ENCODE measurements at places on chromosomes 7 and 10. TPM values are rescaled to one million over a fixed set of nuclear protein-coding genes. Genes with fewer than 3 reads are reported as not detected.
A peak's percentile ranks its signal among the peaks of the same experiment; 100 is the strongest.

- DNase-seq, result no peak
- H3K4me3 ChIP-seq, result peak overlapping the region; percentile 38
- no peak overlapping the region for H3K27ac ChIP-seq
- no peaks in the 10 kb centered on the region for H3K4me1 ChIP-seq
Observed at GRCh38 chr10:17836942-17837341, 27.8 kb downstream of the MRC1 start.

GRCh38 chr7:27948861-27949260, 208.9 kb downstream of the TAX1BP1 start:
- H3K4me3 ChIP-seq, result no peak overlapping the region
- H3K27ac ChIP-seq, result no peak overlapping the region
- DNase-seq, result no peak
- peaks cover 3% of the 10 kb centered on the region for H3K4me1 ChIP-seq
- H3K27me3 ChIP-seq, result no peaks in the 10 kb centered on the region

FXYD4 gene
- not detected for total RNA-seq

DNA sequence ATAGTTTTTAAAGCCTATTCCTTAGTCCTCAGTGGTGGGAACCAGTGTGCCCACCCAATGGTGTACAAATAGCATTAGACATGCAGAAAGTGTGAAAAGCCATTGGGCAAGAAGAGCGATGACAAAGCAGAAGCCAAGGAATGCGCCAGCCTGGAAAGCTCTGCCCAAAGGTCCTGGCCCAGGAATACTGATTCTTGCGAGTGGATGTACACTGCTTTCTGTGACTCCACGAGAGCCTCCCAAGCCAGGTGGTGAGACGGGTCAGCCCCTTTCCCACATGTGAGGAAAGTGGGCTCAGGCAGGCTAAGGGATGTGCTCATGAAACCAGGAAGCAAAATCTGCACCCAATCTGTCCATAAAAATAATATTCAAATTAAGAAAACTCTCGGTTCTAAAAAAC, 106.6 kb downstream of the ADCY1 start:
- no peaks in the 10 kb centered on the region for H3K36me3 ChIP-seq
- no peaks in the 10 kb centered on the region for H3K27me3 ChIP-seq
- no peak overlapping the region for H3K4me3 ChIP-seq

TSPAN33 gene
- total RNA-seq, result 6.3 TPM

GRCh38 chr10:129787557-129787956, 176.5 kb downstream of the EBF3 start:
- no peaks in the 10 kb centered on the region for H3K27me3 ChIP-seq
- DNase-seq, result no peak
- no peaks in the 10 kb centered on the region for H3K36me3 ChIP-seq
- no peak overlapping the region for H3K27ac ChIP-seq

EBLN1 gene
- total RNA-seq, result not detected

CACNA2D1 gene
- 44.4 TPM for total RNA-seq

OR9A2 gene
- total RNA-seq, result not detected

DNA sequence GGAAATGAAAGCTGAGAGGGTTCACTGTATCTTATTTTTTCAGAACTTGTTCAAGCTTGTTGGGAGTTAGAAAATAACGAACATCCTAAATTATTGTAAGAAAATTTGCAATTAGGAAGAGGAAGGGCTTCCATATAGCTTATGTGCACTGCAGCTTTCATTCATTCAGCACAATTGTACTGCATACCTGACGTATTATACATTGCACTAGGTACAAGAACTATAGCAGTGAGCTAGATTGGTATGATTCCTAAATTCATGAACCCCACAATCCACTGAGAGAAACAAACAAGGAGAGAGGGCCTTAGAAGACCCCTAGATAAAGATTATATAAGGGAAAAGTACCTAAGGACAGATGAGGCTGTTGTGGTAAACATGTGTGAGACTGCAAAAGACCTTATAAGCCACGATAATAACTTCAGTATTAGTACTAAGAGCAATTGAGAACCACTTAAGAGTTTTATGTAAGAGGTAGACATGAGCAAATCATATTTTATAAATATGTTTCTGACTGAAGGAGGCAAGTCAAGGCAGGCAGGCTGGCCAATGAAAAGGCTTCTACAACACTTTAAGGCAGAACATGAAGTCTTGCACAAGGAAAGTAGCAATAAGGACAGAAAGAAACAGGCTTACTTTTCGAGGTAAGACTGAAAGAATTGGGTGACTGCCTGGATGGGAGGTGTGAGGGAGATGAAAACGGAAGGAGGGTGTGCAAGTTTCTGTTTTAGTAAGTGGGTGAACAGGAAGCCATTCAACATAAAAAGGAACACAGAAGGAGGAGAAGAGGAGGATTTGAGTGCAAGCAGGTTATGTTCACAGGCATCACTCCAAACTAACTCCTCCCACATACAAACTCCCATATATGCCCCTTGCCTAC, 77.9 kb upstream of the LRRN3 start:
- no peak overlapping the region for H3K27ac ChIP-seq
- H3K4me3 ChIP-seq, result no peak overlapping the region
- H3K4me1 ChIP-seq, result peaks cover 4% of the 10 kb centered on the region
- no peaks in the 10 kb centered on the region for H3K36me3 ChIP-seq
- no peak for DNase-seq

DNA sequence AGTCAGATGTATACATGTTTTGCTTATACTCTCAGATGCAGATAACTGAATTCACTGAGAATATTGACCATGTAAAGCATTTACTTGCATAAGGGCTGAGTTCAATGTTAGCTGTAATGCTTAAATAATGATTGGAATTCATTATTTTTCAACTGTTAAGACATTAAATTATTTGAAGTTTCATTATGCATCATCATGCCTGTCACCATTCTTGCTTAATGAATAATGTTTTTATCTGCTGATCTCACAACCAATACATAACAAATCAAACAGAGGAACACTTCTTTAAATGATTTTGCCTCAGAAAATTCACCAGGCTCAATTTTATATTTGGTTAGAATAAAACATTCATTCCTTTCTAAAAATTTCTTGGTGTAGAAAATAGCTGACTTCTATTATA, 233.4 kb downstream of the GPR37 start:
- no peaks in the 10 kb centered on the region for H3K36me3 ChIP-seq
- H3K4me1 ChIP-seq, result no peaks in the 10 kb centered on the region

DNA sequence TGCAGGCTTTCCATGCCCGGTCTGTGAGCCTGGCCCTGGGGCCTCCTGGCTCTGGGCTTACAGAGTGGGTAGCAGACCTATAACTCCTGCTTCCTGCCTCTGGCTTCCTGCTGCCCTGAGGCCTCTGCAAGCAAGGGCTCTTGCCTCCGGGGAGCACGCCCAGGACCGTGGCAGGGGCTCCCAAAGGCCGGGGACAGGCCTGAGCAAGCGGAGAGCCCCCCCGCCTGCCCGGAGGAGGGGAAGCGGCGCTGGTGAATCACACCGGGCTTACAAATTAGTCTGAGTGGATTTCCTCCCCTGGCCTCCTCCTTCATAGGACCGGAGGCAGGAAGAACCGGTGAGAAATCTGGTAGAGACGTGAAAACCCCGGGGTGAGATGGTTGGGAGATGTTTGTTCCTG, 1.5 kb upstream of the MYL10 start:
- H3K4me1 ChIP-seq, result no peaks in the 10 kb centered on the region
- H3K27ac ChIP-seq, result no peak overlapping the region
- no peak overlapping the region for H3K4me3 ChIP-seq
- no peaks in the 10 kb centered on the region for H3K36me3 ChIP-seq
- DNase-seq, result no peak

DNA sequence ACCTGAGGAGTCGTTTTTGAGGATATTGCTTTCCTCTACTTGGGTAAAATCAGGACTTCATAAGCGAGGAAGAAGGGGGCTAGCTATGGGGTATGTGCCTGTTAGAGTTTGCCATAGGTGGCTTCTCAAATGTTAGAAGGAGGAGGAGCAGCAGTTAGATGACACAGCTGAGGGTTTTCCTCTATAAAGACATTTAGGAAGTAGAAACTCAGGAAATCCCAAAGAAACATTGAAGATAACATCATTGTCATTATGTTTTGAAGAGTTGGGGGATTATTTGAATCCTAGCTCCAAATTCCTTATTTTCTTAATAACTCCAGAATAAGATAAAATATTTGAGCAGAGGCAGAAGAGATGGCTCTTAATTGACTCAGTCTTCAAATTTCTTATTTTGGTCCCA, 58.9 kb upstream of the CC2D2B start:
- no peaks in the 10 kb centered on the region for H3K4me1 ChIP-seq
- DNase-seq, result no peak
- no peaks in the 10 kb centered on the region for H3K27me3 ChIP-seq
- H3K4me3 ChIP-seq, result no peak overlapping the region
- H3K36me3 ChIP-seq, result peaks cover 9% of the 10 kb centered on the region

NODAL gene
- total RNA-seq, result 0.27 TPM

- no peaks in the 10 kb centered on the region for H3K36me3 ChIP-seq
- no peak for DNase-seq
- H3K4me1 ChIP-seq, result no peaks in the 10 kb centered on the region
- H3K27me3 ChIP-seq, result no peaks in the 10 kb centered on the region
- no peak overlapping the region for H3K4me3 ChIP-seq
Observed at GRCh38 chr7:146937836-146938235, 821.2 kb downstream of the CNTNAP2 start.

DNA sequence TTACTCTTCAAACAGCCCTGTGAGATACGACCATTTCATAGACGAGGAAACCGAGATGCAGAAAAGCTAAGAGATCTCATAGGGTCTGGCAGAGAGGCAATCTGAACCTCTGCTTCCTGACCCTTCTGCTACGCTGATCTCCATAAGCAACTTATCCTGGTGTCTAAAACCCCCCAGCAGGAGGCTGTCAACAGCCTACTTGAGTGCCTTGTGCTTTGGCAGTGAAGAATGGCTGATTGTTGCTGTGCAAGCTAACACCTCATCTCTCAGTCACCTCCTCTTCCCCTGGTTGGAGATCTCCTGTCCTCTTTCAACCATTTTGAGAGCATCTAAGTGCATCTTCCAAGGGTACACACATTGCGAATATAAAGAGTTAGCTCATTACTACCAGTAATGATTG, 86.2 kb downstream of the AOAH start:
- no peaks in the 10 kb centered on the region for H3K27me3 ChIP-seq
- H3K27ac ChIP-seq, result no peak overlapping the region
- DNase-seq, result no peak
- H3K4me1 ChIP-seq, result no peaks in the 10 kb centered on the region
- no peak overlapping the region for H3K4me3 ChIP-seq

FAM25G gene
- not detected for total RNA-seq

GRCh38 chr7:5423976-5424748, 528 bp upstream of the TNRC18 start:
- H3K27ac ChIP-seq, result peak overlapping the region; percentile 96
- no peaks in the 10 kb centered on the region for H3K27me3 ChIP-seq
- H3K36me3 ChIP-seq, result peaks cover 3% of the 10 kb centered on the region
- peak; percentile 91 for DNase-seq
- peaks cover 3% of the 10 kb centered on the region for H3K4me1 ChIP-seq

MYO1G gene
- total RNA-seq, result 2.0 TPM

DNA sequence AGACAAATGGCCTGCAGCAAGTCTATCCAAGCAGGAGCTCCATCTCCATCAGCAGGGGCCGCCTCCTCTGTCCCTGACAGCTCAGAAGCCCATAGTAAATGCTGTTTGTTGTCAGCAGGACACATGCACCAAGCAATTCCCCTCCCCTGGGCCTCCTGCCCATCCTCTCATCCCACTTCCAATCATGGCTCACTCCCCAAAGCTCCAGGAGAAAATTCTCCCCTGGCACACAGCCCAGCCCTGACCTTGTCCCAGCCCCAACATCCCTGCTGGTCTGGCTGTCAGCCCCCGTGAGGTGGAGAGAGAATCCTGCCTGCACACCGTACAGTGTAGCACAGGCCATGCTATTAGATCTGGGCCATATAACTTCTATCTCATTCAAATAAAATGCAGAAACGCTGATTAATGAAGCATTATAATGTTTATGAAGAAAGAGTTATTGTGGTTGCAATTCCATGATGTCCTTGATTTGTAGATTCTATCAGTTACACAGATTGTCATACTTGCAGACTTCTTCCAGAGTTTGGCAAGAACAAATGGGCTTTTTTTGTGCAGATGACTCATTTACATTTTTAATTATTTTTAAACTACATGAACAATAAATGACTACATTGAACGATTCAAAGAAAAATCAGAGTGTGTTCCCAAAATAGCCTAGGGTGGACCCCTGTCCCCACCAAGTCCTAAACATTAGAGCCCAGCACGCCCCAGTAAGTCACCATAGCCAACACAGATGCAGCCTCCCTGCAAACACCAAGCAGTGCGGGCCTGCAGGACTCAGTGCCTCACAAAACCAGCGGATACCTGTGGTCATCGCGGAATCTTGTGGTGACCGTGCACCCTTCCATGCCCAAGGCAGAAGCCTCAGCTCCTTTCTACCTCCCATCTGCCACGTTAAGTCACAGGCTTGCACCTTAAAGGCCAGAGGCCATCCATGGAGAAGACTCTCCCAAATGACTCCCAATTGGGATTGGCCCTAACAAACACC, 70.1 kb downstream of the COBL start:
- no peaks in the 10 kb centered on the region for H3K4me1 ChIP-seq
- no peak for DNase-seq
- H3K27ac ChIP-seq, result no peak overlapping the region
- no peaks in the 10 kb centered on the region for H3K27me3 ChIP-seq
- H3K4me3 ChIP-seq, result no peak overlapping the region

- peak overlapping the region; percentile 50 for H3K27ac ChIP-seq
- peaks cover 66% of the 10 kb centered on the region for H3K4me1 ChIP-seq
- no peak overlapping the region for H3K4me3 ChIP-seq
- H3K27me3 ChIP-seq, result no peaks in the 10 kb centered on the region
Observed at GRCh38 chr7:47474211-47474936, 107.5 kb downstream of the TNS3 start.

GRCh38 chr7:142906643-142907042, 21.1 kb upstream of the TRPV6 start:
- H3K27ac ChIP-seq, result no peak overlapping the region
- H3K4me1 ChIP-seq, result no peaks in the 10 kb centered on the region
- no peaks in the 10 kb centered on the region for H3K36me3 ChIP-seq
- H3K27me3 ChIP-seq, result no peaks in the 10 kb centered on the region
- H3K4me3 ChIP-seq, result no peak overlapping the region

REPIN1 gene
- total RNA-seq, result 82.3 TPM

GRCh38 chr10:8060010-8060703, 5.7 kb downstream of the GATA3 start:
- peak overlapping the region; percentile 11 for H3K4me3 ChIP-seq
- DNase-seq, result no peak
- no peaks in the 10 kb centered on the region for H3K4me1 ChIP-seq
- H3K27ac ChIP-seq, result no peak overlapping the region

Measured in thoracic aorta (tissue), 2 donors.